ENCODE measurements at places on chromosomes 1 and 21.

DNA sequence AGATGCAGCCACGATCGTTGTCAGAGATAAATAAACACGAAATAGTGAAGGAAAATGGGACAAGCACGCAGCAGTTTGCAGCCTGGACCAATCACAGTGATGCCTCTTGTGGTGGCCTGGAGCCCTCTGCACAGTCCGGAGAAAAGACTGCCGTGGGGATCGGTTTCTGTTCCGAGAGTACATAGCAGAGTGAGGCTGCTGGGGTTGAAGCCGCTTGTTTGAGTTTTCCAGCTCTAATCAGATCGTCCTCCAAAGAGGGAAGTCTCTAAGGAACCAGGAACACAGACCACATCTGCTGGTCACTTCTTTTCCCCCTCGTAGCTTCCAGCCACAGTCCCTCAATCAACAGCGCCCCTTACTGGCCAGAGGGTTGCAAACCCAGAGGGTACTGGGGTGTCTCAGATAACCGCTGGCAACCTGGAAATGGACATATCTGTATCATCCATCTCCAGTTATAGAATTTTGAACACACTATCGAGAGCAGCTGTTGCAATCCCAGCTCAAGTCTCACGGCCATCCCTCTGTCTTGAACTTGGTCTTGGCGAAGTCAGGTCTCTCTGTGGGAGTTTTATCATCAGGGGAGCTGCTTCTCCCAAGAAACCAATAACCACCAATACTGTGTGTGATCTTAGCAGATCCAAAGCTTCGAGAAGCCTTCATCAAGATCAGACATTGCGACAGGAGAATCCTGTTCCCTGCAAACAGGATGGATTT, 57.4 kb downstream of the OLIG1 start:
- peak; percentile 76 for DNase-seq

- no peak for DNase-seq
Observed at GRCh38 chr1:12666141-12666735, 22.4 kb downstream of the AADACL4 start.

DNA sequence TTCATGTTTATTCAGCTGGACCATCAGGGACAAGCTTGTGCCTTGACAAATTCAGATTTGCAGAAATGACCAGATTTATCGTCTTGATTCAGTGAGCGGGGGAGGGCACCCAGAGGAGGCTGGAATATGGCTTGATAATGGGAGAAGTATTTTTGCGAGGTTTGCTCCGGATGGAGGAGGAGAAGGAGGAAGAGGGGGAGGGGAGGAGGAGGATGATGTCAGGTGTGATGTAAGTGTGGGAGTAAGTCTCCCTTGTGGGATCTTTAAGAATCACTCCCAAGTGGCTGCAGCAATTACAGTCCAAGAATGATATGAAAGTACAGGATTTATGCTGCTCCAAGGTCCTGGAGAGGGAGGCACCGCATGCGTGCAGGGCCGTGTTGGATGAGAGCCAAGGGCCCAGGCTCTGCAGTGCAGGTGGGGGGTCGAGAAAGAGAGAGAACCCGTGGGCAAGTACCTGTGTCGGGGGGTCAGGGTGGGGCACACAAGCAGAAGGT, 5.6 kb upstream of the ZNF496 start:
- DNase-seq, result peak; percentile 24

GRCh38 chr1:67745875-67746698, 61.1 kb downstream of the GADD45A start:
- peak; percentile 63 for DNase-seq

DNA sequence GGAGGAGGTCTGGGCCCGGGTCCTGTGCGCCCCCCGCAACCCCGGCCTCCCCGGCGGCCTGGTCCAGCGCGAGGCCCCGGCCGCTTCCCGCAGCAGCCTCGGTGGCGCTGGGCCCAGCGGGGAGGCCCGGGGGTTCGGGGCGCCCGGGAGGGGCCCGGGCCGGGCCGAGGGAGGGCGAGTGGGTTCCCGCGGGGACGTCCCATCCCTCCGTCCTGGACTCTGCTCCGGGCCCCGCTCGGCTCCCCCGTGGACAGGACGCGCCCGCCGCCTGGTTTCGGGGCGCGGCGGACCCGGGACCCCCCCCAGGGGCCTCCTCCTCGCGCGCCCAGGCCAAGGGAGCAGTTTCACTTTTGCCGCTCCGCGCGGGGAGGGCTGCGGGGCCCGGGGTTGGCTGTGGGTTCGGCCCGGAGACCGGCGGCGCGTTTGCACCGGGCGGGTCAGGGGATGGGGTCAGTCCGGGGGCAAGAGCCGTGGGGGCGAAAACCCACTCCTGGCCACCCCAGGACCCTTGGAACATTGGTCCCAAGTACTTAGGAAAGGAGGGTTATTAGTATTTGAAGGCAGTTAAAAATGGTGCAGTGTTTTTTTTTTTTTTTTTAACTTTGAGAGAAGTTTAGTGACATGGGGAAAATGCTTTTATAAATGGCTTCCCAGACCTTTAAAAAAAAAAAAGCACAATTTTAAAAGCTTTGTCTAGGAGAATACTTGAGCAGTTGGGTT, 677 bp downstream of the AGPAT3 start:
- DNase-seq, result peak; percentile 66
